Kidney epithelial cell (primary cell): ENCODE measurements at places on chromosomes 12 and 14. TPM values are rescaled to one million over a fixed set of nuclear protein-coding genes. Genes with fewer than 3 reads are reported as not detected.

- no peak for DNase-seq
Measured at GRCh38 chr14:94115631-94116030, 5.1 kb downstream of the IFI27 start.

- no peak for DNase-seq
Measured at GRCh38 chr12:16590645-16591044, 15.3 kb downstream of the LMO3 start.

GRCh38 chr12:40693207-40693821 lies 1.1 kb downstream of the CNTN1 start:
- DNase-seq: no peak

Gene IL31
- not detected in 2 replicates for total RNA-seq

DNA sequence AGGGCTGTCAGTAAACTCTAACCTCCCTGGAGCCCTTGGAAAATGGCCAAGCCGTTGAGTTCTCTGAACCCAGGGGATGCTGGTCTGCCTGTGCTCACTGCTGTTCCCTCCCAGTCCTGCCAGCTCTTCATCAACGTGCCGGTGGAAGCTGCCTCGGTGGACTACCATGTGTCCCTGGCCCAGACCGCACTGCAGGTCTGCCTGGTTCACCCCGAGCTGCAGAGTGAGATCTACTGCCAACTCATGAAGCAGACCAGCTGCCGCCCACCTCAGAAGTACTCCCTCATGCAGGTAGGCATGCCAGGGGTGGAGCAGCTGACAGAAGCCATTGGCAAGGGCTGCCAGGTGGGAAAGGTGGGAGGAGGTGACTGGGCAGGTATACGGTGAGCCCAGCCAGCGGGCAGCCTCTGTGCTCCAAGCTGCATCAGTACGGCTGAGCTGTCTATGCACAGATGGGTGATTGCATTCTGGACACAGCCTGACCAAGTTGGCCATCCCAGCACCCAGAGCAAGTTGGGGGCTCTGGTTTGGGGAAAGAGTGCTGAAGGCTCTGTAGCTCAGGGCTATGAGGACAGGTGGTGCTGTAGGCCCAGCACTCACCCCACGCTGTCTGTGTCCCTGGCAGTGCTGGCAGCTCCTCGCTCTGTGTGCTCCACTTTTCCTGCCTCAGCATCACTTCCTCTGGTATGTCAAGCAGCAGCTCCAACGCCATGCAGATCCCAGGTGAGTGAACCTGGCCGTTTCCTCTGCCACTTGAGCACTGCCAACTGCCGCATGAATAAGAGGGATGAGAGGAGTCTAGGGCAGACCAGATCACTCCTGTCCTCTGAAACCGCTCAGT lies 21.9 kb downstream of the PIGH start:
- DNase-seq: no peak

DNA sequence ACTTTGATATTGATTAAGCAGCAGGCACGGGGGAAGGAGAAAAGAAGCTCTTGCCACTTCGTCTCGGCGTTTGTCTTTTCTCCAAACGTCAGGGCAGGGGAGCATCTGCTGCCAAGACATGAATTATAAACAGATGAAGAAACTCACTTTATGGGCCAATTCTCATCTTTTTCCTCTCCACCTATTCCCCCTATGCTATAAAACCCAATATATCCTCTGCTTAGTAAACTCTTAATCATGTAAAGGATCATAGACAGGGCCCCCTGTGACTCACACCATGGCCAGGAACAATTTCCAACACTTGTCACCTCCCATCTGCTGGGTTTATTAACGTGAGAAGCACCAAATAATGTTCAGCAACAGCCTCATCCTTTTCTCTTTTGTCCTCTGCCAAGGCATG lies 1092.1 kb upstream of the TMEM132C start:
- no peak for DNase-seq

Gene C12orf54
- total RNA-seq: not detected in 2 replicates

Gene NID2
- total RNA-seq: 5.4 and 8.1 TPM in 2 replicates

DNA sequence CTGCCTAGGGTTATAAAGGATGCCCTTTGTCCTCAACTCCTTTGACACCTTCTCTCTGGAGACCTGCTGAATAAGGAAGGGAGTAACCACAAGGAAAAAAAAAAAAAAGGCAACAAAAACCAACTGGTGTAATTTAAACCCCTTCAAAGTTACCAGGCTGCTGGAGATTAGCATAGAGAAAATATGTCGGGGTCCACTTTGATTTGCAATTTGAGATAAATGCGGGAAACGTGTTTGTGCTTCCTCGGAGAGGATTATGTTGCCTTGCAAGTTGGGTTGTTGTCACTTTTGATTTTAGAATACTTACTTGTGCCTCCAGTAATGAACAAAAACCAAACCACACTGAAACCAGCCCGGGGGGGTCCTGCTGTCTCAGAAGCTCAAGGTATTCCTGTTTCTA lies 200.2 kb upstream of the MYL2 start:
- no peak for DNase-seq

- no peak for DNase-seq
Measured at GRCh38 chr14:60800409-60800808, 65.8 kb downstream of the MNAT1 start.

GRCh38 chr14:70130482-70130881 lies 58.3 kb downstream of the SLC8A3 start:
- no peak for DNase-seq
